Heart left ventricle (tissue), 16 donors: ENCODE measurements at places on chromosomes 11 and 22.

DNA sequence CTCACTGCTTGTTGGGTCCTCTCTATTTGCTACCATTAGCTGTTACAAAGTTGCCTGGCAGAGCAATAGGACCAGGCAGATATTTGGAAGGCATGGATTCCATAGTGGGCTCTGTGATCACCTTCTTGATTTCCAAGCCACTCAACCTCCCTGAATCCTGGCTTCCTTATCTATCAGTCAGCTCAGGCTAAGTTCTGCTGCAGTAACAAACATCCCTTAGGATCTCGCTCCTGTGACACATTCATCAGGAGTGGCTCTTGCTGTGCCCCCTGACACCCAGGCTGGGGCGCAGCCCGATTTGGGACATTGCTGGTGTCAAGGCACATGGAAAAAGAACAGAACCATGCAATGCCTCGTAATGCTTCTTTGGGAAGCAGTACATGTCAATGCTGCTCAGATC is 503.9 kb downstream of the TBC1D22A start:
- no peak for DNase-seq

- no peak for DNase-seq
Measured at GRCh38 chr11:72179049-72179803, 12.7 kb upstream of the FOLR1 start.

DNA sequence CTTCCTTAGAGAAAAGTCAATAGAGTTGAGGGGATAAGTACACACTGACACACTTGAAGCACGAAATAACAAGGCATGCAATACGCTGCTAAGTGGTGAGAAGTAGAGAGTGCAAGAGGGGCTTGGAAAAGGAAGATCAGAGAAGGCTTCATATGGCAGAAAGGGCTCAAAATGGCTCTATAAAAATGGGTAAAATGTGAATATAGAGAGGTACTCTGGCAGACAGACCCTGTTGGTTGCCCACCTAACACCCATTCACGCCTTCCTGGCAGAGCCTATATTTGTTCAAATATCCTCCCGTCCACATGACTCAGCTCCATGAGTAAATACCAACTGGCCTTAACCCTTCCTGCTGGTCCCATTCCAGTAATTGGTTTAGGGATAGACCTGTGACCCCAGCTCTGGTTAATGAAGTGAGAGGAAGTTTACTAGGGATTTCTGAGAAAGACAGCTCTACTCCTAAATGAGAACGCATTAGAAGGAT is 38.9 kb upstream of the CCDC34 start:
- DNase-seq, result no peak

GRCh38 chr22:32728291-32728690 is 73.2 kb upstream of the TIMP3 start:
- DNase-seq, result no peak

DNA sequence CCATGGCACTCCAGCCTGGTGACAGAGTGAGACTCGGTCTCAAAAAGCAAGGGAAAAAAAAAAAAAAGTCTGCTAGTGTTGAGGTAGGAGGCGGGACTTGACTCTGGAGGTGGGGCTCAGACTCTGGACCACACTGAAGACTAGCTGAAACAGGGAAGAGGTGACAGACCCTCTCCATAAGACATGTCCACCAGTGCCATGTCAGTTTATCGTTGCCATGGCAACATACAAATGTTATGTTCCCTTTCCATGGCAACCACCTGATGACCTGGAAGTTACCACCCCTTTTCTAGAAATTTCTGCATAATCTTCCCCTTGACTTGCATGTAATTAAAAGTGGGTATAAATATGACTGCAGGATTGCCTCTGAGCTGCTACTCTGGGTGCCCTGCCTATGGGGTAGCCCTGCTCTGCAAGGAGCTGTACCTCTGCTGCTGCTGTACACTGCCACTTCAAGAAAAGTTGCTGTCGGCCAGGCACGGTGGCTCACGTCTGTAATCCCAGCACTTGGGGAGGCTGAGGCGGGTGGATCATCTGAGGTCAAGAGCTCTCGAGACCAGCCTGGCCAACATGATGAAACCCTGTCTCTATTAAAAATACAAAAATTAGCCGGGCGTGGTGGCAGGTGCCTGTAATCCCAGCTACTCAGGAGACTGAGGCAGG is 55.1 kb downstream of the KIAA1671 start:
- no peak for DNase-seq

DNA sequence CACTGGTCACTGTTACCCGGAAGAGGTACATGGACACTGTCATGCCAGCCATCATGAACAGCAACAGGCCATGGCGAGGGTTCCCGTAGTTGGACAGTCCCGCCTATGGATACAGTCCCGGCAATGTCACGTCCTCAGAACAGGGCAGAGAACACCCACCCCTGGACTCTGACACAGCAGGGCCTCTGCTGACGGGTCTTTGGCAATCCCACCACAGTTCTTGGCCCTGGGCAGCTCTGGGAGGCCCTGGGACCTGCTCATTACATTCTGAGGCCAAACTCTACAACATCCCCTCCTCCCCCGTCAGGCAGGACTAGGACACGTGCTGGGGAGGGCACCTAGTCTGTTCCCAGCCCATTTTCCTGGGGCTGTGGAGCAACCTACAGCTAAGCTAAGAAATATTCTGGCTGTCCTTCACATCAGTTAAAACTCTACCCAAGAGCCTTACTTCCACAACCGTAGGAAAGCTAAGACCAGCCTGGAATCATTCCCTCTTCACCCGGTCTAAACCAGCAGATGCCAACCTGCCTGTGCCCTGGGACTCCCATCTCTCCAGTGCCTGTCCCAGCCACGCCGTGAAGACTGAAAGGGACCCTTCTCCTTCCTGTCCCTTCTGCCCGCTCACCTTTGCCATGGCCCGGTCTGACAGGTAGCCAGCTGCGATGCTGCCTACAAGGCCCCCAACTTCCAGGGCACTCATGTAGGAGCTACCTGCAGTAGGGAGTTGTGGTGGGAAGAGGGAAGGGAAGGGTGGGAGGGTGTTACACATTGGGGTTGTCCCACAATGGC is 4.5 kb downstream of the SLC37A4 start:
- no peak for DNase-seq

DNA sequence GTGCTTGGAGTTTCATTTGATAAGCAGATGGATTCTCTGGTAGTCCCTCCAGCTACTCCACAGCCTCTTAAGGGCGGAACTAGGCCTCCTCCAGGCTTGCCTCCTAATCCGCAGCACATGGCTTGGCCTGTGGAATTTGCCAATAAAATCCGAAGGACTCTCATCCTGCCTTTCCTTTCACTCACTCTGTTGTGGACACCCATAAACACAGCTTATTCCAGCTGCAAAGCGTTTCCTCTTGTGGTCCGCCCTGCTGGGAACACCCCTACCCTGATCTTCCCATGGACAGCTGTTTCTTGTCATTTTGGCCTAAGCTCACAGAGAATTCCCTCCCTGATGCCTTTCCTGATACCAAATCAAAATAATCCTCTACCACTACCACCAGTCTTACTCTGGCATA is 546.2 kb downstream of the NTM start:
- DNase-seq, result no peak

DNA sequence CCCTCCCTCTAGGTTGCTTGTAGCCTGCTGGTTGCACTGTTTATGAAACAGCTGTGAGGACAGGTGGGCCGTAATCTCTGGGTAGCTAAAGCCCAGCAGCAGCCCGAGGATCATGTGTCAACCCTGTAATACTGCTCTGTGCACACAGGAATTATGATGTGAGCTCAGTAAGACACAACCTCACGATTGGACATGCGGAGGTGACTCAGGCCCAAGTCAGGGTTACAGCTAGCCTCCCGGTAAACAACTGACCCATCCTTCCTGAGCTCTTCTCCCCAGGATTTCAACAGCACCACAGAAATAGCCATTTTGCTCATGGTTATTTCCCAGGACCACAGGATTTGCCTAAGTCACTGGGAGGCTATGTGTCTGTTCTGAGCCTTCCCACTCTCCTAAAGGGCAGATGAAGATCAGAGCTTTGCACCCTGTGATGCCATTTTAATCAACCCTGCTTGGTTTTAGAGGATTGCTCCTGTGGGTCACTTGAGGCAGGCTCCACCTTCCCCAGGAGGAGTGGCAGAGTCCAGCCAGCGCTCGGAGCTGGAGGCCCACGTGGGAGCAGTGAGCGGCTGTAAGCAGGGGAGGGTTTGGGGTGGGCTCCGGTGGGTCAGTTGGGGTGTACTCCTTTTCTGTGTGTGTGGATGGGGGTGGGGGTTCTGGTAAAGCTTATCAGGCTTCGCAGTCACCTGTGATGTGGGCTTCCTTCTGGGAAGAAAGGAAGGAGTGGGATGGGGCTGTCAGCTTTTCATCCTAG is at the start of gene AMPD3:
AMPD3 (plus strand) TSS at position 387 of the 754 bp plus-strand sequence. CDS start 6,256 bp downstream, outside the sequence.
- DNase-seq, result no peak

- DNase-seq, result no peak
Measured at GRCh38 chr22:43490311-43490710, 78.5 kb downstream of the MPPED1 start.

DNA sequence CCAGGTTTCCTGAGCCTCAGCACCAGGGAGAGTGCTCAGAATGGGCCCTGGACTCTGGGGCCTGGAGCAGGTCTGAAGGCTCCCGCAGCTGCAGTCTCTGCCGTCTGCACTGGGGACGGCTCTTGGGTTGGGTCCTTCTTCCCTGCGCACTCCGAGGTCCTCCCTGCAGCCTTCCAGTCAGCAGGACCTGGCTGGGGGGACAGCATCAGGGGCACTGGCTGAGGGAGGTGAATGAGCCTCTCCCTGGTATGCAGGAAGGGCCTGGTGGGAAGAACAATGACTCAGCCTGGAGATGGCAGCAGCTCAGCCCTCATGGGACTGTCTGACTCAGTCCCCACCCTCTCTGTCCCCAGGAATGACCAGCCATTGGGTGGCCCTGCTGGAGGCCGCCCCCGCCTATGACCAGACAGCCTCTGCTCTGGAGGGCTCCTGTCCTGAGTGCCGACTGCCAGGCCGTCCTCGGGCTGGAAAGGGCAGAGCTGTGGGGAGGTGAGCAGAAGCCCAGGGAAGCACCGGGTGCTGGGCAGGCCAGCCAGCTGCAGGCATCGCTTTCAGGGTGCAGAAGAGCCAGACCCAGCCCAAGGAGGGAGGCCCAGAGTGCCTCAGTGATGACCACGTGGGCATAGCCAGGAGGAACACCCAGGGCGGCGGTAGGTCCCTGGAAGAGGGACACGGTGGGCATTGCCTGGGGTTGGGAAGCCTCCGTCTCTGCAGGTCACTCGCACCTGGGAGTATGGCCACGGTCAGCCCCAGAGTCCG is 455.0 kb downstream of the BRD1 start:
- DNase-seq, result no peak
